ENCODE measurements at places on chromosomes 5 and 9. TPM values are rescaled to one million over a fixed set of nuclear protein-coding genes. Genes with fewer than 3 reads are reported as not detected.

The EGR1 gene
- total RNA-seq, result 0.77 TPM

The DMRT2 gene
- 0.77 TPM for total RNA-seq

The GKAP1 gene
- total RNA-seq, result 0.62 TPM

The SLC34A3 gene
- total RNA-seq, result not detected

The LRRC26 gene
- 0.15 TPM for total RNA-seq

The SPATA6L gene
- total RNA-seq, result 0.34 TPM

The PPIC gene
- total RNA-seq, result 12.0 TPM

The LCN1 gene
- not detected for total RNA-seq

The CRAT gene
- 17.3 TPM for total RNA-seq

The IL9 gene
- not detected for total RNA-seq

The PCDHB3 gene
- total RNA-seq, result not detected

The GRM6 gene
- not detected for total RNA-seq

The GPR151 gene
- total RNA-seq, result not detected

The CXCL14 gene
- total RNA-seq, result not detected

The GNAQ gene
- total RNA-seq, result 64.9 TPM

The OTP gene
- total RNA-seq, result not detected

The OR13F1 gene
- total RNA-seq, result not detected
